Activated CD8-positive, alpha-beta T cell treated with anti-CD3 and anti-CD28 coated beads for 36 hours (primary cell): ENCODE measurements at places on chromosomes 1 and 21. TPM values are rescaled to one million over a fixed set of nuclear protein-coding genes. Genes with fewer than 3 reads are reported as not detected.
A peak's percentile ranks its signal among the peaks of the same experiment; 100 is the strongest.

- H3K4me3 ChIP-seq: no peak overlapping the region
- H3K27me3 ChIP-seq: no peaks in the 10 kb centered on the region
- no peaks in the 10 kb centered on the region for H3K4me1 ChIP-seq
These were observed 533.0 kb upstream of the PRMT6 start for GRCh38 chr1:106523497-106523896.

DNA sequence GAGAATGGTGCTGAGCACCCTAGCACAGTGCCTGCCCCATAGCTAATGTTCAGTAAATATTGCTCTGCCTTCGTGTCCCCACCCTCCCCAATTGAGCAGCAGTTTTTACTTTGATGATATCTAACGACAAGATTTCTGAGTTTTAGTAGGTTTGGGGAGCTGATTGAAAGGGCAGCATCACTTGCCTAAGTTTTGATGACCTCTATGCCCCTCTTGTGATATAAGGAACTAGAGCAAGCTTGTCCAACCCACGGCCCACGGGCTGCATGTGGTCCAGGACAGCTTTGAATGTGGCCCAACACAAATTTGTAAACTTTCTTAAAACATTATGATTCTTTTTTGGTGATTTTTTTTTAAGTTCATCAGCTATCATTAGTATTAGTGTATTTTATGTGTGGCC, 1.6 kb downstream of the CNIH4 start:
- H3K4me1 ChIP-seq: peaks cover 52% of the 10 kb centered on the region
- H3K27ac ChIP-seq: peak overlapping the region; percentile 86
- no peak for DNase-seq

GRCh38 chr1:241157435-241157834, 199.6 kb downstream of the RGS7 start:
- no peak overlapping the region for H3K4me3 ChIP-seq
- H3K4me1 ChIP-seq: no peaks in the 10 kb centered on the region
- H3K27ac ChIP-seq: no peak overlapping the region

DNA sequence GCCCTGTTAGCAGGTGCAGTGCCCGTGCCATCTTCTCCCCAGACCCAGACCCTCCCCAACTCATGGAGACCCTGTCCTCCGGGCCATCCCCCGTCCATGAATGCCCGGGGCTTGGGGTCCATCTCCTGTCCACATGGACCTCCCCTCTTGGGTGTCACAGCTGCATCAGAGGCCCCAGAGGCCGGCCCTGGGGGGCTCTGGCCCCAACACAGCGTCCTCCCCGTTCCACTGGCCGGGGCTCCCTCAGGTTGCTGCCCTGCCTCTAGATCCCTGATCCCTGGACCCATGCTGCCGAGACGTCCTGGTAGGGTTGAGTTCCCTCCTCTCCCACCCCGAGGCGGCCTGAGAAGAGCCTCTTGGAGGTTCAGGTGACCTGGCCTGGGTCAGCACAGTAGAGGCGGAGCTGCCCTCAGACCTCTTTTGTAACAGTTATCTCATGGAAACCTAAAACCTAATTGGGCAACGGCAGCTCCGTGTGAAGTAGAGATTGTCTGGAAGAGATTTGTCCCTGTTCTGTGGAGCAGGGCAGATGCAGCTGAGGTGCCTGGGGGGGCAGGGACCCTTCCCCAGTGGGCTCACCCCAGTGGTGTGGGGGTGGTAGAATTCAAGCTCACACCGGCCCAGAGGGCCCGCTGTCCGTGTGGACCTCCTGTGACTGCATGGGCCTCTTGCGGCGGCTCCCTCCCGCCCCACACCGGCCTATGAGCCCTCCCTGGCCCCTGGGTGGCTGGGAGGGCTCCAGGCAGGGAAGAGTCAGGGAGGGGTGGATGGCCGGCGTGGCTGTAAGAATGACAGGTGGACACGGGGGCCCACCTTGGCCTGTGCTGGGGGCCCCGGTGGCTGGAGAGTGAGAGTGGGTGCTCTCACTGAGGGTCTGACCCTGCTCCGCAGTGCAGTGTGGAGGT, 56.1 kb downstream of the SKI start:
- H3K36me3 ChIP-seq: peaks cover 8% of the 10 kb centered on the region
- no peak overlapping the region for H3K4me3 ChIP-seq
- no peaks in the 10 kb centered on the region for H3K27me3 ChIP-seq

DNA sequence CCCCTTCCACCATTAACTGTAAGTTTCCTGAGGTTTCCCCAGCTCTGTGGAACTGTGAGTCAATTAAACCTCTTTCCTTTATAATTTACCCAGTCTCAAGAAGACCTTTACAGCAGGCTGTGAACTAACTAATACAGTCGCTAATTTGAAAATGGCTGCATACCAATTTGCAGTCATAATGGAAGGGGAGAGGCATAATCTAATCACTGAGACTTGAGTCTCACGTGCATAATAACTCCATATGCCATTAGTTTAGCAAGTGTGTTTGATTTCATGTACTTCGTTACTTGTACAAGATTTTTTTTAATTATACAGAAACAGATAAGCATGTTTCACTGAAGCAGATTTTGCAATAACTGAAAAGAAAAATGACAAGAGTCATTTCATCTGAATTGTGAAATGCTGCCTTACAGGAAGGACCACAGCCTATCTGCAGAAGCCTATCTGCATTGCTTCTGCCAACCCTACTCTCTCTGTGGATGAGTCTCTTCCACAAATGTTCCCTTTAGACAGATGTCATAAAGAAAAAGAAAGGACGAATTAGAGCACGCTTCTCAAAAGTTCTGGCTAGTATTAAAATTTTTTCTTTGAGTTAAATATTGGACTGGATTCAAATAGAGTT, 99.1 kb downstream of the PTGER3 start:
- DNase-seq: no peak
- H3K4me3 ChIP-seq: no peak overlapping the region
- H3K36me3 ChIP-seq: no peaks in the 10 kb centered on the region
- H3K27me3 ChIP-seq: peaks cover 2% of the 10 kb centered on the region
- H3K4me1 ChIP-seq: no peaks in the 10 kb centered on the region

GRCh38 chr1:95451054-95451453, 217.0 kb downstream of the RWDD3 start:
- no peak overlapping the region for H3K27ac ChIP-seq
- H3K4me3 ChIP-seq: no peak overlapping the region
- H3K27me3 ChIP-seq: no peaks in the 10 kb centered on the region
- H3K36me3 ChIP-seq: no peaks in the 10 kb centered on the region
- H3K4me1 ChIP-seq: no peaks in the 10 kb centered on the region

GRCh38 chr1:176032040-176032645, 174.9 kb downstream of the COP1 start:
- H3K4me1 ChIP-seq: peaks cover 10% of the 10 kb centered on the region
- no peak overlapping the region for H3K27ac ChIP-seq
- no peaks in the 10 kb centered on the region for H3K27me3 ChIP-seq
- DNase-seq: no peak
- peaks cover 25% of the 10 kb centered on the region for H3K36me3 ChIP-seq

DNA sequence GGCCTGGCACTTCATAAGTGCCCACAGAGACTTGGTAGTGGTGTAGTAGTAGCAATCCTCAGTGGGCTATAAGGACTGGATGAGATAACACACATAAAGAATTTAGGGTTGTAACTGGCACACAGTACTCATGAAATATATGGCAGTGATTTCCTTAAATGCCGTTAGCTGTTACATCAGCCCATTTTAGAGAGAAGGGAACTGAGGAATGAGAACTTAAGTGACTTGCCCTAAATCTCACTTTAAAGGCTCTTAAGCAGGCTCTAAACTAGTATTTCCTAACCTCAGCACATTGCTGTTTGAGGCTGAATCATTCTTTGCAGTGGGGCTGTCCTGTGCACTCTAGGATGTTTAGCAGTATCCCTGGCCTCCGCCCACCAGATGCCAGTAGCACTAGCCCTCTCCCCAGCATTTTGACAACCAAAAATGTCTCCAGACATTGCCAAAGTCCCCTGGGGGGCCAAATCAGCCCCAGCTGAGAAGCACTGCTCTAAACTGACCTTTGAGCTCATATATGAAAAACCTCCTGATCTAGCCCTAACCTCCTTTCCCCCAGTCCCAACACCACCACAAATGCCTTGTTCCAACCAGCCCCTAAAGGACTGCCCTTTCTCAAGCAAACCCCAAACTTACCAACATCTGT, 11.6 kb downstream of the CAMK2N1 start:
- H3K27ac ChIP-seq: no peak overlapping the region
- no peak overlapping the region for H3K4me3 ChIP-seq
- H3K36me3 ChIP-seq: no peaks in the 10 kb centered on the region
- peaks cover 2% of the 10 kb centered on the region for H3K4me1 ChIP-seq
- peaks cover 57% of the 10 kb centered on the region for H3K27me3 ChIP-seq
- no peak for DNase-seq

- no peak for DNase-seq
- no peaks in the 10 kb centered on the region for H3K27me3 ChIP-seq
- peak overlapping the region; percentile 13 for H3K27ac ChIP-seq
- peaks cover 63% of the 10 kb centered on the region for H3K36me3 ChIP-seq
- H3K4me1 ChIP-seq: peaks cover 4% of the 10 kb centered on the region
- no peak overlapping the region for H3K4me3 ChIP-seq
These were observed 49.2 kb downstream of the KYAT3 start for GRCh38 chr1:88943241-88943640.

DNA sequence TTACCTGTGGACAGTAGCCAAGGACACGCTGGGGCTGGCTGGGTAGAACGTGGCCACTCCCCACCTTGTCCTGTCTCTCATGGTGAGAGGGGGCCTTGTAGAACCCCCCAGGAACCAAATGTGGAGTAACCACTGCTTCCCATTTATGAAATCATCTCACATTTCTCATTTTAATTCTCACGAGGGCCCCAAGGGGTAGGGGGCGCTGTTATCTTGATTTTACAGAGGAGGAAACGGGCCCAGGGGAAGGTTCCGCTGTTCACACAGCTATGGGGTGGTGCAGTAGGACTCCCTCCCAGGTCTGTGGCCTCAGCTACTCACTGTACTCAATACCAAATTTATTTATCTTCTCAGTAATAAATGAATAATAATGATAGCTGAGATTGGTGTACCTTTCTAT, 5.5 kb downstream of the SMPDL3B start:
- DNase-seq: peak; percentile 89
- peaks cover 7% of the 10 kb centered on the region for H3K27me3 ChIP-seq
- peak overlapping the region; percentile 63 for H3K27ac ChIP-seq
- H3K4me3 ChIP-seq: no peak overlapping the region
- peaks cover 25% of the 10 kb centered on the region for H3K4me1 ChIP-seq

GRCh38 chr1:56258371-56258770, 321.0 kb downstream of the PLPP3 start:
- H3K36me3 ChIP-seq: no peaks in the 10 kb centered on the region
- no peak for DNase-seq
- no peak overlapping the region for H3K4me3 ChIP-seq
- no peaks in the 10 kb centered on the region for H3K27me3 ChIP-seq
- H3K27ac ChIP-seq: no peak overlapping the region
- no peaks in the 10 kb centered on the region for H3K4me1 ChIP-seq

DNA sequence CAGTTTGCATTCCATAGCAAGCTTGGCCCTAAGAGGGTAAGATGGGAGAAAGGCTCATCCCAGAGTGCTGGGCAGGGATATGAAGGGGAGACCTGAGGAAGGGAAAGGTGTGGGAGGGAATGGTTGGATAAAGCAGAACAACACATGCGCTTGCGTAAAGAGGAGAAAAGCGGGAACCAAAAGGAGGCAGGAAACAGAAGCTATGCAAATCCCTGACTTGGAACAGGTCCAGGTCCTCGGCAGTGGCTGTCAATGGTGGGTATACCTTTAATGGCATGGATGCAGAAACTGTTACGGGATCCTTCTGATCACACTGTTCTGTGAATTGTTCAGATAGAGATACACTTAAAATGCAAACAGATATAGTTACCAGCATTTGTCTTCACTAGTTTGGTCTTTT, 455.6 kb downstream of the SIPA1L2 start:
- no peak overlapping the region for H3K4me3 ChIP-seq
- no peaks in the 10 kb centered on the region for H3K36me3 ChIP-seq
- peaks cover 5% of the 10 kb centered on the region for H3K4me1 ChIP-seq
- H3K27ac ChIP-seq: no peak overlapping the region
- peaks cover 13% of the 10 kb centered on the region for H3K27me3 ChIP-seq

- peaks cover 12% of the 10 kb centered on the region for H3K27me3 ChIP-seq
- H3K36me3 ChIP-seq: no peaks in the 10 kb centered on the region
- no peak for DNase-seq
- no peak overlapping the region for H3K4me3 ChIP-seq
These were observed 11.1 kb upstream of the TRIM63 start for GRCh38 chr1:26078286-26079177.

- DNase-seq: no peak
- no peak overlapping the region for H3K27ac ChIP-seq
- H3K4me1 ChIP-seq: peaks cover 9% of the 10 kb centered on the region
- H3K27me3 ChIP-seq: peaks cover 3% of the 10 kb centered on the region
These were observed 4.4 kb downstream of the CITED4 start for GRCh38 chr1:40857737-40858136.

CELA2B gene
- total RNA-seq: not detected

CELA3B gene
- not detected for total RNA-seq

RXFP4 gene
- total RNA-seq: not detected

CAPN8 gene
- total RNA-seq: not detected

GRIK1 gene
- total RNA-seq: not detected

TAS1R1 gene
- total RNA-seq: not detected

KRTAP21-2 gene
- total RNA-seq: not detected

CCDC185 gene
- total RNA-seq: not detected
